ENCODE measurements at places on chromosomes 7 and 10.

- DNase-seq: no peak
Observed at GRCh38 chr7:150408393-150409299, 29.5 kb downstream of the ZNF775 start.

GRCh38 chr10:58322072-58322834 is 12.6 kb upstream of the UBE2D1 start:
- no peak for DNase-seq

DNA sequence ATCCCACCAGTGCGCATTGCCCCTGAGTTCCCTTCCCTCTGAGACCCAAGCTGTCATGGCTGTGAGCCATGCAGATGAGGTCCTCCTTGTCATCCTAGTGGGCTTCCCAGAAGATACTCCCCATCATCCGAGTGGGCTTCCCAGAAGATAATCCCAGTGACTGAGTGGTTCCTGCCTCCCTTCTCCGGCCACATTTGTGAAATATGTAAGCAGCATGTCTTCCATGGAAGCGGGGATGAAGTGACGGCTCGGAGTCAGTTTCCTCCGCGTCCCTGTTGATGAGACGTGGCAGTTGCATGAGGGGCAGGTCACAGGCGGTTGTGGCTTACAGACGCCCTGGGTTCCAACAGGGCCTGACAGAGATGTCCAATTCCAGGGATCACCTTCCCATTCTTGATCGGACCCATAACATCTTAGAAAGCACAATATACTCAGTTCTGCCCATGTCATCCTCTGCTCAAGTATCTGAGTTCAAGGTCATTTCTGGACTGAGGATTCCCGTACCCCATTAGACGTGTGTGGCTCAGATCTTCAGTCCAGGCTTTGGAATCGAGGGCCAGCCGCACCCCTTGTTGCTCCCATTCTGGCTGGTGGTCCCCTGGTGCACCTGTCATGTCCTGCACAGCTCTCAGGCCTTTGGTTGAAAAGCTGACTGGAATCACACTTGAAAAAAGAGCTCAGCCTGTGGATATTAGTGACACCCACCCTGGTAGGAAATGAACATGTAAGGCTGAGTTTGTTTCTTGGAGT is 166.9 kb downstream of the PTPRN2 start:
- no peak for DNase-seq

DNA sequence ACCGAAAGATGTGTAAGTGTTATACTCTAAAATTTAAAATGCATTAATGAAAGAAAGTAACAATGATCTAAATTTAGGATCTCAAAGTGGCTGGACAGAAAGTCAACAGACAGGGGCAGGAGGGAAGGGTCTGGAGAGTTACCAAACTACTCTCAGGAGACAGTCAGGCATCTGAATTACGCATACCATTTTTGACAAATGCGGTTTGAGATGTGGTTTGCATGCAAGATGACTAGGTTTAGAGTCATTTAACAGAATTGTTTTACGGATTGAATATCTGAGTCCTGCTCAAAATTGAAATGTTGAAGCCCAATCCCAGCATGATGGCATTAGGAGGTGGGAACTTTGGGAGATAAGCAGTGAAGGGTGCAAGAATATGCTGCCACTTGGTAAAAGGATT is 314.1 kb downstream of the WDR11 start:
- DNase-seq: no peak

DNA sequence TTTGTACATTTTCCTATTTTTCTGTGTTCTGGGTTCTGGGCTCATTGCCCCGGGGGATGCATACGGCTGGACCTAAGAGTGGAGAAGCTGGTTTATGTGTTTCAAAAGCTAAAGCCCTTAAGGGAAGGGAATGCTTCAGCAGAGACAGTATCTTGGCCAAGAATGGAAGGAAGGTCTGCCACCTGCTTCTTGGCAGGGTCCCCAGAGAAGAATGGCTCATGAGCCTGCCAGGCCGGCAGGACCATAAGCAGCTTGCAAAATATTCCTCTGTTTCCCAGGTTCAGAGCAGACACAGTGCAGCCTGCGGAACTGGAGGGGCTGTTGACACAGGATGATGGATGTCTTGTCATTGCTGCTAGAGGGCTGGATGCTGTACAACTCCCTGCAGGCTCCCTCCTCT is 7.8 kb upstream of the ABHD11 start:
- no peak for DNase-seq

DNA sequence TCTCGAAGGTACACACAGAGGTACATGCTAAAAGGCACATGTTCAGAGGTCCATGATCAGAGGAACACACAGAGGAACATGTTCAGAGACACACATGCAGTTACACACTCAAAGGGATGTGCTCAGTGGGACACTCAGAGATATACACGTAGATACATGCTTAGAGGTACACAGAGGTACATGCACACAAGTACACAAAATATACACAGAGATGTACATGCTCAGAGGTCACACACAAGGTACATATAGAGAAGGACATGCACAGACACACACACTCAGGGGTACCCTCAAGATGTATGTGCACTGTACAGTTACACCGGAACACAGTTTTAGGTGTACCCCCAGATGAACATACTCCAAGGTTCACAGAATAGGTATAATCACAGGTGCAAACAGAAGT is 18.8 kb downstream of the NPC1L1 start:
- no peak for DNase-seq

GRCh38 chr10:33306126-33306525 is 28.3 kb downstream of the NRP1 start:
- DNase-seq: no peak

DNA sequence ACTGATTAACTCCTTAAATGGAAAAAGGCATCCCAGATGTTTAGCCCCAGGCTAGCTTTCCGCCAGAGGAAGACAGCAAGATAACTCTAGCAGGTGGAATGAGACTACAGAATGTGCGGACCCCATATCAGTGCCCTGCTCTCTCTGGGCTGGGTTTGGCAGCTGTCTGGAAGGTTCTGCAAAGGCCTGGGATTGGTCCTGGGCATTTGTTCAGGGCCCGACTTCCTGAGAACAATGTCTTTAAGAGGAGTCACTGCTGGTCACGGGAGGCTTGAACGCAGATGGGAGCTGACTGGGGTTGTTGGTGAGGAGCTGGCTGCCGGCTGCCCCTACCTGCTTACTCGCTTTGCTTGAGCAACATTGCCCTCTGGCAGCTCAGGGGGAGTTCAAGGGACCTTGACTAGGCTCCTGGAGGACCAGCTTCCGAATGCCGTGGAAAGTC is 130.6 kb upstream of the BTBD16 start:
- DNase-seq: no peak

DNA sequence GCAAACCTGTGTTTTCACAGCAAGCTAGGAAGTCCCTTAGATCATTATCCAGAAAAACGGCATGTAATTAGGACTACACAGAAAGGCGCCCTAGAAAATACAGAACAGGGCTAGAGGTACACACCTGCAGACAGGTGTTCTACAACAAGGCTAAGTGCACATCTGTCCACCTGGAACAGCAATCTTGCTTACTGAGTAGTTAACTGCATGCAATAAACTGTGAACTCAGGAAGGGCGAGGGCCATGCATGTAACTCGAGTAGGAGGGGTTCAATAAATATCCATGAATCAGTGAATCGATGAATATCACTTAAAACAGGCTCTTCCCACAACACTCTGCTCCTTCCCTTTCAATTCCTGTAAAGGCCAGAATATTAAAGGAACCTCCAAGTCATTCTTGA is 22.0 kb downstream of the FAM171A1 start:
- DNase-seq: no peak

GRCh38 chr10:58697691-58698090 is 185.0 kb downstream of the BICC1 start:
- no peak for DNase-seq

- DNase-seq: no peak
Observed at GRCh38 chr7:105811189-105811847, 65.1 kb downstream of the ATXN7L1 start.

GRCh38 chr7:83827036-83827435 is 178.1 kb upstream of the SEMA3E start:
- DNase-seq: no peak

GRCh38 chr7:151877911-151878835 is 1.3 kb upstream of the PRKAG2 start:
- DNase-seq: no peak

- DNase-seq: no peak
Observed at GRCh38 chr10:63208986-63209385, 75.9 kb downstream of the NRBF2 start.

DNA sequence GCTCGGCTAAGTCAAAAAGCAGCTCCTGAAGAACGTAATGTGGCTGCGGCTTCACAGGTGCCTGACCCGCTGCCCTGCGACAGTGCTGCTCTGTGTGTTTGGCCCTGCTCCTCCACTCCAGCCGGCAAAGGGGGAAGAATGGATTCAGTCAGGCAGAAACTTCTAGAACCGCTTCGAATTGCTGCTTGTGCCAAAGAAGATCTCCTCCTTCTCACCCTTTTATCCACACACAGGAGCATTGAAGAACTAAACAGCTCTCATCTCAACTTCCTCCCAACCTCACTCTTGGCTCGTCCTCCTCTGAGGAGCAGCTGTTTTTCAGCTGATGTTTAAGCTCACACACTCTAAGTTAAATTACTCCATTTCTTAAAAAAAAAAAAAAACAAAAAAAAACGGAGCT is 651.4 kb downstream of the INHBA start:
- no peak for DNase-seq

DNA sequence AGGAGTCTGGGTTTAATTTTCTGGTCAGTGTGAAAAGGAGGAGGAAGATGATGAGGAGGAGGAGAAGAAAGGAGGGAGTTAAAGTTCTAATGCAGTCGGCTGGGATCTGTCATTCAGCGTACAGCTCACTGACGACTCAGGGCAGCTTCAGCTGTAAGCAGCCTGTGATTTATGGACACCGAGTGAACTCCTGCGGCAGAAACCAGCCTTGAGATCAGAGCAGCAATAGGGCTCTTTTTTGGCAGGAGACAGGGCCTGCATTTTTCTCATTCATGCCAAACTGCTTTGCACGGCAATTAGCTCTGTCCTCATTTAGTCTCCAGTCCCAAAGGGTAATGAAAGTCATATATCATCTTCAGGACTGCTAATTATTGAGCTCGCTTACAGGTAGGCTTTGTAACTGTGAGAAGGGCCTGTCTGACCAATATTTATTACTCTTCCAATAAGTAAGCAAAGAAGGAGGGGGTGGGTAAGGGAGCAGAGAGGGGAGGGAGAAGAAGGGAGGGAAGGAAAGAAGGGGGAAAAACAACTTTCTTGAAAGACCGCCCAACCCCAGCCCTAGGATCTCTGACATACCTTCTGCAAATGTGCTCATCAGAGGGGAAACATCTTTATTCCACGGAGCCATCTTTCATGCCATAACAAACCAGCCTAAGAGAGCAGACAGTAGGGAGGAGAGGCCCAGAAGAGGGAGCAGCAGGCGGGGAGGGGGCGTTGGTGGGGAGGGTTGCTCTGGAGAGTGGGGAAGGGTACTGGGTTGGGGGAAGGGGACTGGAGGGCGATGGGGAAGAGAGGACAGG is 48.1 kb upstream of the COMTD1 start:
- no peak for DNase-seq

GRCh38 chr7:155119801-155120382 is 49.8 kb downstream of the HTR5A start:
- no peak for DNase-seq

DNA sequence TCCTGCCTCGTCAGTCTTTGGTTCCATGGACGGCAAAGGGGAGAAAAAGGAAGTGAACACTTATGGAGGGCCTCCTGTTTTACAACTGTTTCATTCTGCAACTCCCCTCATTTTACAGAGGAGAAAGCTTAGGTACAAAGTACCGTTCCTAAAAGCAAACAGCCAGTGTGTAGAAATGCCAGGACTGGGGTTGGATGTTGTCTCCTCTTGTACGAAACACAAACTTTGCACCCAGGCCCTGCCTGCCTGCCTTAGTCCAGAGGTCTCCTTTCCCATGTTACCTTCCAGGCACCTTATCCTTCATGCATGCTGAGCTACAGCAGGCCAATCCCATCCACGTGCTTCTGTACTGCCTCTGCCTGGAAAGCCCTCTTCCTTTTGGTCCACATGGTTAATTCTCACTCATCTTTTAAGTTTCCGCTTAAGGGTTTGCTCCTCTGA is 86.0 kb downstream of the ICA1 start:
- DNase-seq: no peak

GRCh38 chr10:76070916-76071315 is 639.5 kb downstream of the LRMDA start:
- DNase-seq: no peak

DNA sequence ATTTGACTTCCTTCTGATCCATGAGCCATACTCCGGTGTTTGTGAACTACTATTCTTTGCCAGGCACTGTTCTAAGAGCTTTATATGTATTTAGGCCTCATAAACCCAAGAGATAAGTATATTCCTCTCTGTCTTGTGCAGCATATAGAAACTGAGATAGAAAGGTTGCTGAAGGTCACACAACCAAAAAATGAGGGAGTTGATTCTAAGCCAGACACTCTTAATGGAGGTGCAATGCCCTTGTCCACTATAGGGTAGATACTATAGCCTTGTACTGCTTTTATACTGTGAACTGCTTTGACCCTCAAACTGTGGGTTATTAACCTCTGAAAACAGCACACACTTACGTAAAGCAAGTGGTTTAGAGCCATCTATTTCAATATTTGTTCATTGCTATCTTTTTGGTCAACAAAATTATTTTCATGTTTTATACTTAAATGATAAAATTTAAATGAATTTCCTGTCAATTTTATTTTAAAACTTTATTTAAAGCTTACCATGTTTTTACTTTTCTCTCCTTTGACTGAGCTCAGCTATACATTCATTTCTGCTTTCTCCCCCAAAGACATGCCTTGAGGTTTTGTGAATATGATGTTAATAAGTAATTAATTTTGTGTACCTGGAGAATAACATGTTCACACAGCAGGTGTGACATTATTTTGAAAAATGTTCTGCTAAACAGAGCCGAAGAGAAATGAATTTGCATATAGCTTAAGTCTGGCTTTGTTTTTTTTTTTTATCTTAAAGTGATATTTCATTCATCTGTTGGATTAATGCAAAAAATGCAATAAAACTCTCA is 687.3 kb downstream of the DNAJB9 start:
- DNase-seq: no peak

- peak; percentile 27 for DNase-seq
Observed at GRCh38 chr7:131231381-131232220, 96.1 kb upstream of the MKLN1 start.

GRCh38 chr10:99357691-99358090 is 28.5 kb downstream of the CNNM1 start:
- no peak for DNase-seq

All from activated CD4-positive, alpha-beta T cell treated with anti-CD3 and anti-CD28 coated beads, Interleukin-2, amount 50 U/mL, for 4 hours (primary cell).